ENCODE measurements at places on chromosomes 7 and 10.

- DNase-seq, result no peak
These were observed 199.2 kb upstream of the MAGI2 start for GRCh38 chr7:79652619-79653018.

GRCh38 chr10:132319853-132320653 lies 11.9 kb upstream of the LRRC27 start:
- DNase-seq, result no peak

DNA sequence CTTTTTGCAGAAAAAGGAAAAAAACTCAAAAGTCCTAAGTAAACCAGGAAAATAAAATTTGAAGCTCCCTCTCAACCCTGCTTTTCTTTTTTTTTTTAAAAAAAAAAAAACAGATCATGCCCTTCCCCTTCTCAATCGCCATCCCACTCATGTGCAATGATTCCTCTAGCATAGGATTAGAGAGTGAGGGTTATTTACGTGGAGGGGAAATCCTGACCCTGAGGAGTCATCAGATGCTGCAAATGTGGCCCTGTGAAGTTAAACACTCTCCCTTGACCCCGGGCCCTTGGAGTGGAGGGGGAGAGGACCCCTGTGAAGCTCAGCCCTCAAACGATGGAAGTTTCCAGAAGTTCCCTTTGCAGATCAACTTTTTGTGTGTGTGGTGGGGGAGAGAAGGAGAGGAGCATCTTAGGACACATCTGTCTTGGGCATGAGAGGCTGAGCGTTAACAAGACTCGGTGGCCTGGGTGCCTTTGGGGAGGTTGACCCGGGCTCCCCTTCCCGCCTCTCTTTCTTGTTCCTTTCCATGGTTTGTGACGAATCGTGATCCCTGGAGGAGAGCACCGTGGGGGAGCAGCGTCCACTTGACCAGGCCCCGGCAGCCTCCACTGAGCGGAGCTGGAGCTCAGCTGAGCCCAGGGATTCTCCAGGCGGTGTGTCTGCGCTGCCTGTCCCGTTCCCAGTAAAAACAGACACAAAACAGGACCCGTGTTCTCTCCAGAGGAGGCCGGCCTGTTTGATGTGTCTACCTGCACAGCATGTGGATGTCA lies 1.5 kb upstream of the SHH start:
- DNase-seq, result no peak

GRCh38 chr10:84424731-84425167 lies 96.4 kb downstream of the CCSER2 start:
- no peak for DNase-seq

DNA sequence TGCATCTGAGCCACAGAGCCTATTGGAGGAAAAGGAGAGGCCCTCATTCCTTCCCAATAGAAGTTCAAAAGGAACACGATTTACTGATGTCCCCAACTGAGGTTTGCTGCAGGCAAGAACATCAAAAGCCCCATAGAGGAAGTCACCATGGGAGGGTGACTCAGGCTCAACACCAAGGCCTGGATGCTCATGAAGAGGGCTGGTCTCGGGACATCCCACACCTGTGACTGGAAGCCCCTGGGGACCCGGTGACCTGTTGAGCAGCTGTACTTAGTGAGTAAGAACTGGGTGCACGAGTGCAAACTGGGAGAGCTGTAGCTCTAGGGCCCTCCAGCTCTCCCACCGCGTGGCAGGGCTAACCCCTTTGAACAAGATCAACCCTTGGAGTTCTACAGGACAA lies 38.0 kb downstream of the CYTH3 start:
- peak; percentile 8 for DNase-seq

GRCh38 chr7:44116789-44117666 lies 6.3 kb downstream of the POLD2 start:
- no peak for DNase-seq

DNA sequence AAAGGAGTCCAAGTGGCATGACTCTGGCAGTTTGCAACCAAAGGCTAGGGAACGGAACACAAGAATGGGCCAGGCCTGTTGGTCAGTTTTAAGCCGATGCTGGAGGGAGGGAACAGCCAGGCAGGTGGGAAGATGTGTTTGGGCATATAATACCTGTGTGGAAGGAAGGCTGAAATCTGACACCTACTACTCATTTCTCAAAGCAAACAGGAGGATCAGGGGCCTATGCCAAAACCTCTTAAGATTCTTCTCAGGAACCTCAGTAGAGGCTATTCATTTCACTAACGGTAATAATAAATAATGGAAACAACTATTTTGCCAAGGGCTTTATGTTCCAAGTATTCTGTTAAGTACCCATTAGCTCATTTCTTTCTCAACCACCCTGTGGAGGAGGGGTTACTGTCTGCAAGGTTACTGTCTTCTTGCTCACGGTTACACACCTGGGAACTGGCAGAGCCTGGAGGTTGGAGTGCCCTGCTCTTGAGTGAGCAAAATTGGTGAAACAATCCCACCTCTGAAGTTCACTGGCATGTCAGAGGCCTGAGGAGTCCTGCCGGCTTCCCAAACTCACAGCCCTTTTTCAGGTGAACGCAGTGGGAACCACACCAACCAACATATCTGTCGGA lies 35.5 kb downstream of the GOT1 start:
- no peak for DNase-seq

DNA sequence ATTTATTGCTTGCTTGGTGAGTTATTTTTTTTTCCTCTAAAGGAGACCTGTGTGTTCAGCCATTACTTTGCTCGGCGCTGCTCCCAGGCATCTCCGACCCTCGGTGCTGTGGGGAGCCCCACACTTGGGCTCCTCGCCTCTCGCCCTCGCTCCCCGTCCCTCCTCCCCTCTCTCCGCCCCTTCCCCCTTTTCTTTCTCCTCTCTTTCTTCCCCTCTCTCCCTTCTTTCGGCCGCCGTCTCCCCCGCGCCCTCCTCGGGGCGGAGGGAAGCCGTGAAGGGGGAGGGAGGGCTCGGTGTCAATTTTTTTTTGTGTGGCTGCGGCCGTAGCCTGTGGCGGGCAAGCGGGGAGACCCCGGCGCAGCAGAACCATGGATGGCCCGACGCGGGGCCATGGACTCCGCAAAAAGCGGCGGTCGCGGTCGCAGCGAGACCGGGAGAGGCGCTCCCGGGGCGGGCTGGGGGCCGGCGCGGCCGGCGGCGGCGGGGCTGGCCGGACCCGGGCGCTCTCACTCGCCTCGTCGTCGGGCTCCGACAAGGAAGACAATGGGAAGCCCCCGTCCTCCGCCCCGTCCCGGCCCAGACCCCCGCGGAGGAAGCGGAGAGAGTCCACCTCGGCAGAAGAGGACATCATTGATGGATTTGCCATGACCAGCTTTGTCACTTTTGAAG lies 1.1 kb downstream of the AUTS2 start:
- no peak for DNase-seq

DNA sequence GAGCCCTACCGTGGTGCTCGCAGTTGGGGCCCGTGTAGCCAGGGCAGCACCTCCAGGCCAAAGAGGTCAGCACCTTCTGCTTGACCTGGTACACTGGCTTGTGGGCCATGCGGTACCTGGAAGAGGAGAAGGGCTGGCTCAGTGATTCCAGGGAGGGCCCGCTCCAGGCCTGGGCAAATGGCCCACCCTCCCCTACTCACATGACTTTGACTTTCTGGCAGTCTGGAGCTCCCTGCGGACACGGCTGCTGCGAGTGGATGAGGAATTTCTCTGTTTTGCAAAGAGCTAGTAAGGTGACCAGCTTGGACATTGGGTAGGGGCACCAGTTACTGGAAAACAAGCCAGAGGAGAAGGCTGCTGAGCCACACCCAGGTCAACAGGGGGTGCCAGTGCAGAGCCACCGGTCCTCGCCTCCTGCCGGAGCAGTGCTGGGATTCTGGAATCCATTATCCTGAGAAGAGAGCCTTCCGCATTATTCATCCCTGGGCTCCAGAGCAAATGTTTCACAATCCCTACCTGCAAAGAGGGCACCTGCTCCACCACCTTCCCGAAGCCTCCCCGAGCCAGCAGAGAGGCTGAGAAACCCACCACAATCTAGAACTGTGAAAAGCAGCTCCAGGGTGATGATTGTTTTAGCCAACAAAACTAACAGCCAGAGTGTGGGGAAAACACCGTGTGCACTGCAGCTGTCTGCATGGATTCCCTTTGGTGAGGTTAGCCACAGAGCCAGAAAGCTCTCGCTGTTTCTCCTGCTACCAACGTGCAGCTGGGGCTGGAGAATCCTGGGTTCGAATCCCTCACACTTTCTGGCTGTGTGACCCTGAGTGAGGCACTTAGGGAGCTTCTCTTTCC lies 11.8 kb downstream of the MMRN2 start:
- no peak for DNase-seq

DNA sequence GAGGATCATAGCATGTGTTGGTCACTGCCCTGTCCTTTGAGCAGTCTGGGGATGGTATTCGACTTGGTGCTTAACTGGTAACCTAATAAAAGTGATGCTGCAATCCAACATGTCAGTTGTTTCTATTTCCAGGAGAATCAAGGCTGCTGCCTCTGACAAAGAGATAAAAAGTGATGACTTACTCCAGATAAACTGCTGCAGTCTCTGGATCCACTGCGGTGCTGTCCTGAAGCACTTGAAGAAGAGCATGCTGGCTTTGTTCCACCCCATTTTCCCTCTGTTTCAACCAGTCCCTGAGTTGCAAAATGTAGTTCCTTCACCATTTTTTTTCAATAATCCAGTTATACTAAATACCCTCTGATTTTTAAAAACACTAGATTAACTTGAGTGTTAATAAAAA lies 403.5 kb upstream of the ANKRD30A start:
- no peak for DNase-seq

DNA sequence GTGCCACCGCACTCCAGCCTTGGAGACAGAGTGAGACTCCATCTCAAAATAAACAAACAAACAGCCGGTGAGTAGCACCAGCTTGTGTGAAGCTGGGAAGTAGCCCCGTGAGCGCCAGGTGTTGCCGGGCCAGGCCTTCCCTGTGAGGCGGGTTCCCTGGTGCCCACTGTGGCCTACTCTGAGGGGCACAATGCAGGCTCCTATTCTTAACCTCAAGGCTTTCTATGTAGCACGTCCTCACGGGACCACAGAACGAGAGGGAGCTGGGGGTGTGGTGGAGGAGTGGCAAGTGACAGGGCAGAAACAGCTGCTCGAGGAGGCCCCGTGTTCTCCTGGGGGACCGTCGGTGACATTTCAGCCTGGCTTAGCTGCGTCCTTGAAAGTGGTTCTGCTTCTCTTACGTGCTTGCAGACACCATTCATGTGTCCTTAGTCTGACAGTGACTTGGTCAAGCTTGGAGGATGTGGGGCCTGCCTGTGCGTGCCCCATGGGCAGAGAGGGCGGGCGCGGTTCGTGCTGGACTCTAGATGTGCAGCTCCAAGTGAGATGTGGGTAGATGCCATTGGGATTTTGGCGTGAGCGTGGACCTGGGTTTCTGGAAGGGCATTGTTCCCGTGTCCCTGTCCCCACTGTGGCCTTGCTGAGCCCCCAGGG lies 116.6 kb downstream of the NKX6-2 start:
- no peak for DNase-seq

DNA sequence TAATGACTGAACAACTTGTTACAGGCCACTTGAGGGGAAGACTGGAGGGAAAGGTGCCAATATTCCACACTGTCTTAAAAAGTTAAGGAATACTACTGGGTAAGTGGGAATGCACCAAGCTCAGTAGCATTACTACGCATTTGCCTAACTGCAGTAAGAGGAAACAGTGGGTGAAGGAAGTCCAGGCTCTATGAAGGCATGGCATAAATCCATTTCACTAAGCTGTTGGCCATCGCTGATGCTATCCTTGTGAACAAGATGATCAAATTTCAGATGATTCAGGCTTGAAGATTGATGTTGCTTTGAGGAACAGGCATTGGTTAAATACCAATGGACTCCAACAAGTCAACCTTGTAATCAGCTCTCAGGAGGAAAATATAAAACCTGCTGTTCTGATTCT lies 44.2 kb upstream of the TES start:
- DNase-seq, result no peak

GRCh38 chr7:46153583-46153950 lies 232.5 kb upstream of the IGFBP3 start:
- DNase-seq, result no peak

- no peak for DNase-seq
These were observed 442.9 kb downstream of the AUTS2 start for GRCh38 chr7:70040970-70041766.

DNA sequence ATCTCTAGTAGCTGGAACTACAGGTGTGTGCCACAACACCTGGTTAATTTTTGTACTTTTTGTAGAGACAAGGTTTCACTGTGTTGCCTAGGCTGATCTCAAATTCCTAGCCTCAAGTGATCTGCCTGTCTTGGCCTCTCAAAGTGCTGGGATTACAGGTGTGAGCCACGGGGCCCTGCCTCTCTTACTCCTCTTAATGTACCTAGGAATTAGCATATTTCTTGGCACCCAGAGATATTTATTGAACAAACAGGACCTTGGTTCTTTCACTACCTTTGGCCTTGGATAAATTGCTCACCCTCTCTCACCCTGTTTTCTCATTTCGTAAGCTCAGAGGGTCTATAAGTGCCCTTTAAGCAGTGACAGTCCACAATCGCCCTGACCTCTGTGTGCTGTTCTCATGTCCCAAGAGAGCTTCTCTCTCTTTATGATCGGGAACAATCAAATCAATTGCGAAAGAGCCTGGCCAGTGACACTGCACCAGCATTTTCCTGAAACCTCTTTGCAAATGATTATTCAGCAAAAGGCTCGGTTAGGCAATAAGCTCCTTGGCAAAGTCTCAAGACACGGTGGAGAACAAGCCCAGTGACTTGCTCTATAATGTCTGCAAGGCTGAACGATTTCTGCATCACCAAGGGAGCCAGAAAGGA lies 117.7 kb downstream of the APBB1IP start:
- DNase-seq, result no peak

DNA sequence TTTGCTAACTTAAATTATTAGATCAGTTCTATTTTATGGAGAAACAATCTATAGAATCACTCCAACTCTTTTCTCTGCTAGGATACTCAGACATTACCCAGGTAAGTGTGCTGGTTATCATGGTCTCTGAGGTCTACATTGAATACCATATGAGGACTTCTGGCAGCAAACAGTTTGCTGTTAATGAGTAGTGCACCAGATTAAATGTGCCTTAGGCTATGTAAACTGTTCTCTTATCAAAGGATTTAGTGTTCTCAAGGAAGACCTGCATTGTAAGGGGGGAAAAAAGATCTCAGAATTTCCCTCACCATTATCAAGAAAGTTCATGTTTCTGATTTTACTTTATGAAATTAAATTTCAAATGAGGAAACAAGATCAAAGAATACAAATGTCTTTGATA lies 107.5 kb downstream of the ITGB8 start:
- no peak for DNase-seq

GRCh38 chr7:26202019-26202990 lies 760 bp downstream of the CBX3 start:
- peak; percentile 41 for DNase-seq

- DNase-seq, result no peak
These were observed 152.4 kb downstream of the DKK1 start for GRCh38 chr10:52466464-52466863.

GRCh38 chr7:92717993-92718716 lies 118.2 kb downstream of the CDK6 start:
- DNase-seq, result peak; percentile 61

- DNase-seq, result no peak
These were observed 41.8 kb downstream of the NUP205 start for GRCh38 chr7:135599471-135599870.

GRCh38 chr7:152144557-152145245 lies 119.2 kb downstream of the GALNT11 start:
- DNase-seq, result no peak
